DMS 273 treated with DMSO at 0.1 percent for 48 hours (cell line): ENCODE measurements at places on chromosomes 4 and X.

DNA sequence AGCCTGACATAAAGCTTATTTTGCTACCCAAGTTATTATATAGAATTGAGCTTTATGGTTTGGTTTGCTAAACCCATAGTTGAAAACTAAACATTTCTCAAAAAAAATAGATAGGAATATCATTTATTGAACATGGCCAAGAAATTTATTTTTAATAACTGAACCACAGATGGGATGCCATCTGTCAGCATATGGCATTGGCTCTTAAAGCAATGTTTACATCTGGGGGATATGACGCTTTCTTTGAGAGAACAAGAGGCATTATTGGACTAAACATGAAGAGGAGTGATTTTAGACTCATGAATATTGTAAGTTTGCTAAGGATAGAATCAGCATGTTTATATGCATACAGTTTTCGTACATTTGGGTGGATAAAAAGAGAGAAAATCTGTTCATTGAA, 132.6 kb upstream of the SLIT2 start:
- no peak for DNase-seq

- DNase-seq: no peak
These were observed 111.3 kb downstream of the TET2 start for GRCh38 chr4:105257817-105258495.

GRCh38 chr4:185139736-185140135, 3.3 kb upstream of the SLC25A4 start:
- DNase-seq: no peak

- DNase-seq: no peak
These were observed 52.4 kb upstream of the IL21 start for GRCh38 chr4:122673252-122673651.

GRCh38 chr4:175772170-175772705, 39.8 kb downstream of the GPM6A start:
- DNase-seq: no peak

- no peak for DNase-seq
These were observed 137.0 kb upstream of the IL15 start for GRCh38 chr4:141499261-141499853.

DNA sequence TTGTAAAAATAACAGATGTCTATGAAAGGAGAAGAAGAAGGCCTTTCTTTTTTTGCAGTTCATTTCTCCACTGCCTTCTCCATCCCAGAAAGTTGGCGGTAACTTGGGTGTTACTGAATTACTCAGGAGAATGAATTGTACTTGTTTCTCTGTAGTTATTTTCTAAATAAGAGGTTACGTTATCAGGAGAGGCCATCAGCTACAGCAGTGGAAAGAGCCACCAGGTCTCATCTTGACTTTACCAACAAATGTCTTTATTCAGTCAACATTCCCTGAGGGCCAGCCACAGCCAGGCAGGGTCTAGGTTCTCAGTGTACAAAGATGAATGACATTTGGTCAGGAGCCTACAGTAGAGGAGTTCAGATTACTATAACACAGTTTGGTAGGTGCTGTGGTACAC, 8.1 kb downstream of the HADH start:
- DNase-seq: no peak

DNA sequence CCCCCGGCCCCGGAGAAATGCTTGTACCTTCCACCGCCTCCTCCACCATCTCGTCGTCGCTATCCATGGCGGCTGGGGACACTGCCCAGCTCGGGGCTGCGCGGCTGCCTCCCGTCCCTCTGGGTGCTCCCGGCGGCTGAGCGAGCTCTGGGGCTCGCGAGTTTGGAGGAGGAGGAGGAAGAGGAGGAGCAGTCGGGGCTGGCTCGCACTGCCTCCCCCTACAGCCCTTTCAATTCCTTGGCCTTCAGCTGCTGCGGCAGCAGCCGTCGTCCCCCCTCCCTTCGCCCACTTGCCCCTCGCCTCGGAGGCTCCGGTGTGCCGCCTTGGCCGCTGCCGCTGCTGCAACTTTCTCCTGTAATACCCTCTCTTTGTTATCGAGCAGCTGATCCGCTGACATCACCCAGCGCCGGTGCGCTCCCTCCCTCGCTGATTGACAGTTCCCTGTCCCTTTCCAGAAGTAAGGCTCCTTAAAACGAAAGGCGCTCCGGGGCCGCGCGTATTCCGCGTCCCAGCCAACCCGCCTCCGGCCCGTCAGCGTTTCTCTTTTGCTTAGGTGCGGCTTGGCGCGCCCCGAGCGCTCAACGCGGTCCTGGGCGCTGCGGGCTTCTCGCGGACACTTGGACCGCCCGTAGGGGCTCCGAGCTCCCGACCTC, at the start of gene SETD7:
Gene SETD7, minus strand, starts transcription at position 149 of the 653 bp plus-strand sequence. Its CDS starts 82 bp downstream, at position 67.
- peak; percentile 48 for DNase-seq

DNA sequence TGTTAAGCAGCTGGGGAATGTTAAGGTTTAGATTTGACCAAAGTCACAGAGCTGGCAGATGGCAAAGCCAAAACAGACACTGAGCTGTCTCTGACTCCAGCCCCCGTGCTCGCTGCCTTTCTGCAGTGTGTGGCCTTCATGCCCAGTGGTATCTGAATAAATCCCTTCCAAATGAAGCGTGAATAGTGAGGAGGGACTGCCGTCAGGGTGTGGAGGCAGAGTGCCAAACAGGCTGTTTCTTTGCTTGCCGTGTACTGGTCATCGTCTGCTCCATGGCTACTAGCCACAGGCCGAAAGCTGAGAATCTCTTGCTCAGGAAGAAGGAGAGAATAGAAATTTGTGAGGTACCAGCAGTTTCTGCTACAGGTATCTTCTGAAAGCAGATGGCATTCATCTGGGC, 19.7 kb downstream of the PRIMPOL start:
- DNase-seq: no peak

GRCh38 chr4:6781561-6781960, 966 bp upstream of the KIAA0232 start:
- no peak for DNase-seq

DNA sequence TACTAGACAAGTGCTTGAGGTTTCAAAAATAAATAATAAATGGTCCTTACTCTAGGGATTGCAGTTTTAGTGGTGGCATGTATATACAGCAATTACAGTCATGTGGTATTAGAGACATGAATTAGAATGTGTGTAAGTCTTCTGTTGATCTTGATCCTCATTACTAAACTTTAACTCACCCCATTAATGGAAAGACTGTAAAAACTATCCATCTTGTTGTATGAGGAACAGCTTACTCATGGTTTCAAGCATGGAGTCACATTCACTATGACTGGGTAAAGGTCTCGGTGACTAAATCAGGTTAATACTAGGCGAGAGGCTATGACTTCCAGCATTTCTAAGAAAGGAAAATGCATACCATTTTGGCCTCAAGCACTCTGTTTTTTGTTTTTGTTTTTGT, 107.0 kb upstream of the HPGD start:
- no peak for DNase-seq

GRCh38 chr4:87188932-87189331, 31.5 kb downstream of the KLHL8 start:
- no peak for DNase-seq

- DNase-seq: no peak
These were observed 17.0 kb upstream of the GABRA4 start for GRCh38 chr4:47010347-47010911.
